GM12892 (cell line): ENCODE measurements at places on chromosomes 4 and X.
A peak's percentile ranks its signal among the peaks of the same experiment; 100 is the strongest.

- DNase-seq, result no peak
These were observed 108.7 kb downstream of the CORIN start for GRCh38 chr4:47729131-47729680.

GRCh38 chr4:168598191-168598590 lies 101.3 kb downstream of the PALLD start:
- no peak for DNase-seq

DNA sequence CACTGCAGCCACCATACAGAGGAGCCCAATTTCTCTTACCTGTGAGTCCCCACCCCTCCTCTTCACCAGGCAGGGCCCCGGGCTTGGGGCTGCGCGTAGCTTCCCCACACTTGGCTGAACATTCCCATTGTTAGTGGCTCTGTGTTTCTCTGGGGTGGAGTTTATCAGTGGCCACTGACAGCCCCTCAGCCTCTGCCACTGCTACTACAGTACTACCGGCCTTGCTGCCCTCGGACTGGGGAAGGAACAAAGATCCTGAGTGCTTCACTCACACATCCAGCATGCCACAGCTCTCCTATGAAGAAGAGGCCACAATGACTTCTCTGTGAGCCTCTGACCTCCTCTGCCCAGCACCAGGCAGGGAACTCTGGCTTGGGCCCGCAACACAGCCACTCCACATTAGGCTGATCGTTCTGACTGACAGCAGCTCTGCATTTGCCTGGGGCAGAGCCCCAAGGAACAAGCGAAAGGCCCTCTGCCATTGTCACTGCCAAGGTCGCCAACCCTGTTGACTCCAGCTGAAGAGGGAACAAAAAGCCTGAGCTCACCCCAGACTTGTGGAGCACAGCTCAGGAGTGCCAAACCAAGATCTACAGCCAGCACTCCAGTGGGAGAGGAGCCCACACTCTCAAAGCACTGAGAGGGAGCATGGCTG lies 24.0 kb downstream of the ABCB7 start:
- no peak for DNase-seq

DNA sequence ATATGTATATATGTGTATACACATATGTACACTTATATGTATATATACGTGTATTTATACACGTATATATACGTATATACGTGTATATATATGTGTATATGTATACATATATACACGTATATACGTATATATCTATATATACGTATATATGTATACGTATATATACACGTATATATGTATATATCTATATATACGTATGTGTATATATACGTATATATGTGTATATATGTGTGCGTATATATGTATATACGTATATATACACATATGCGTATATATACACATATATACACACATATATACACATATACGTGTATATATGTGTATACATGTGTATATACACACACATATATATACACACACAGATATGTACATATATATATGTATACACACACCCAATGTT lies 348.0 kb upstream of the LCORL start:
- no peak for DNase-seq

DNA sequence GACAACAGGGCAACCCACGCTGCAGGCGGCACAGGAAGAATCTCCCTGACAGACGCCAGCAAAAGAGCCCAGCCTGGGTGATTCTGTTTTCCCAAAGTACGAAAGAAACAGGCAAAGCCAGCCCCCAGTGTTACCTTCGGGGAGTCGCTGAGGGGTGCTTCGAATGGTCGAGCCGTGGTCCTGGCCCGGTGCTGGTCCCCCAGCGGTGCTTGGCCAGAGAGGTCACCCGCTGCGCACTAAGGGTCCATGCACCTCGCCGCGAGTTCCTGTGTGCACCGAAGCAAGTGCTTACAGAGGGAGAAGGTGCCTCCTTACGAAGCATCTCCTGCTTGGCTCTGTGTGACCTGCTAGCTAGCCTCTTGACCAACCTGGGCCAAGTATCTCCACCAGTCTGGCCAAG lies 77.1 kb downstream of the HMX1 start:
- DNase-seq, result no peak

GRCh38 chr4:182955411-182955810 lies 38.2 kb upstream of the DCTD start:
- DNase-seq, result no peak

DNA sequence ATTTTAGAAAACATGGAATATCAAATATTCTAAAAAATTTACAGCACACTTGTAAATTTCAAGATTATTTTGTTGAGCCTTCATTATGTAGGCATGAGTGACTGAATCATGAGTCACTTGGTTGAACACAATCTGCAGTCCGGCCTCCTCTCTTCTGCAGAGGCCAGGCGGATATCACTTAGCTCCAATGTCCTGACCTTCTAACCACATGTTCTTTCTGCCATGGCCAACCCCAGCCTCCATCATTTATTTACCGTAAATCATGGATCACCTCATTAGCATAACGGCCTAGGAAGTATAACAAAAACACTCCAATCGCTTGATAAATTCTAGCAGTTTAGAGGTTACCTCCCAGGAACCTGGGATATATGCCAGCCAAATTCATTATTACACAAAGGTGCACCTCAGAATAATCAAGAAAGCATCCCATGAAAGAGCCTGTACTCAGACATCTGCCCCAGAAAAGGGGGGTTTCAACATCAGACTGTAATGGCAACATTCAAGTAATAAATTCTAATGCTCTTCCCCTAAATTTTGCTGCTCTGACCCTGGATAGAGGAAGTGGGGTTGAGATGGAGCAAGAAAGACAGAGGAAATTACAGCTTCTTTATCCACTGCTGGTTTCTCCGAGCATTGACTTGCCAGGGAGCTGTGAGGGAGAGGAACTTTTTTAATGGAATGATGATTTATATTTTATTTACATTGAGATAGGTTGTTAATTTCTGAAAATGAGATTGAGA lies 2153.6 kb upstream of the AGA start:
- DNase-seq, result no peak

GRCh38 chr4:100369871-100370270 lies 148.0 kb downstream of the EMCN start:
- DNase-seq, result no peak

GRCh38 chr4:74364652-74365491 lies at the start of gene EREG:
Gene EREG, plus strand, starts transcription at chr4:74365145. Its CDS starts 164 bp downstream, at chr4:74365309.
- DNase-seq, result no peak

GRCh38 chr4:101145021-101145420 lies 202.3 kb downstream of the PPP3CA start:
- DNase-seq, result no peak

DNA sequence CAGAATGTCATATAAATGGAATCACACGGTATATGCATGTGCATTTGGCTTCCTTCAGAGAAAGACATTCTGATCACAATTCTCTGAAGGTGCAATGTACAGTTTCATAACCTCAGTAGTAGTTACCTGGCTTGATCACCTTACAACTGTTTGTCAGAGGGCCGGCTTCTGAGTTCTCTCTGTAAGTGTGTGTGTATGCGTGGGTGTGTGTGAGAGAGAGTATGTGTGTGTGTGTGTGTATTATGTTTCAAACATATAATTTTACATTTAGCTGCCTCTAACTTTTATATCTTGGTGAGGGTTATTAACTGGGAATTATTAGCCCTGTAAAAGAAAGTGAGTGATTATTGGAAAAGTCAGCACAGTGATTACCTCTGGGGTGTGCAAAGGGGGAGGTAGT lies 8.0 kb upstream of the LOC101059915 start:
- no peak for DNase-seq

- no peak for DNase-seq
These were observed 14.7 kb upstream of the CBR4 start for GRCh38 chr4:169024762-169025161.

GRCh38 chrX:134810211-134810610 lies 151.9 kb upstream of the PLAC1 start:
- no peak for DNase-seq

- no peak for DNase-seq
These were observed 66.3 kb downstream of the NFKB1 start for GRCh38 chr4:102567427-102567826.

GRCh38 chr4:101418055-101418454 lies 70.7 kb upstream of the PPP3CA start:
- DNase-seq, result peak; percentile 13

DNA sequence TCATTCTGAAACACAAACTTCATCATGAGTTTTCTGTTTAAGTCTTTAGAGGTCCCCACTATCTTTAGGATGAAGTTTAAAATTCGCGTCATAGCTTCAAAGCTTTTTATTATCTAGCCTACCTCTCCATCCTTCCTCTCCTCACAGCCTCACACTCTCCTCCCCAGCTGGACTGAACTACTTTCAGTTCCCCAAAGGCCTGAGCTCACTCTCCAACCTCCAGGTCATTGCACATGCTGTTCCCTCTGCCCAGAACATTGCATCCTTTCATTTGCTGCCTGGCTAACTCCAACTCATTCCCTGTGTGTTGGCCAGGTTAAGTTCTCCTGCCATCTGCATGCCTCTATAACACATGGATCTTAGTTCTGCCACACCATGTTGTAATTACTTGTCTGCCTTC lies 2.9 kb upstream of the OTUD5 start:
- DNase-seq, result no peak

- DNase-seq, result no peak
These were observed 3.8 kb downstream of the PLAC1 start for GRCh38 chrX:134654398-134655012.

DNA sequence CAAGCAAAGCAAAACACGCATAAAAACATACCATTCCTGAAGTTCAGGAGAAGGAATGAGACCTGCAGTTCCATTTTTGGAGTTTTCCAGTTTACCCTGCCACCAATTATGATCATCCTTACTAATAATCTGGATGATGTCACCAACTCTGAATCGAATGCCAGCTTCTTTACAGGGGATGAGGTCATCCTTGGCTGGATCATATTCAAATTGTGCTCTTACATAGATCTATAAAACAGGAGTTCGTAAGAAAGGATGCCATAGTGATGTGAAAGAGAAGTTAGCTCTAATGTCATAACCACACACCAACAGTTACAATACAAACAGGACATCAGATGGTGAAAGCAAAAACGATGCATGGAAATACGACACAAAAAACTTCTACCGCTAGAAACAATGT lies 106.5 kb downstream of the NYX start:
- DNase-seq, result no peak
